ENCODE measurements at places on chromosomes 3 and 15. TPM values are rescaled to one million over a fixed set of nuclear protein-coding genes. Genes with fewer than 3 reads are reported as not detected.

DNA sequence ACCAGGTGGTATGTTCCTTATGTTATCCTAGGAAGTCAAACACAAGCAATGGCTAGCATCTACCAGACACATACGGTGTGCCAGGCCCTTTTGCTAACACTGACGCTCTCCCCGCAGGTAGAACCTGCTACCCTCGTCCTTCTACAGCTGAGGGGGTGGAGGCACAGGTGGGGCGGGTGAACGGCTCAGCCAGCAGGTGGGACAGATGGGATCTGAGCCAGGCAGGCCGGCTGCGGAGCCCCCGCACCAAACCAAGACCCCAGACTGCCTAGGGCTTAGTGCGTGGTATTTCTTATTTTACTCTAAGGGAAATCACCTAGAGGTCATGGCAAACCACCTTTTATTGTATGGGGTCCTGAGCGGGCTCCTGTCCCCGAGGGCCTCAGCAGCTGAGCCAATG, 53.9 kb upstream of the PCSK6 start:
- no peak overlapping the region for H3K27ac ChIP-seq
- H3K27me3 ChIP-seq: no peaks in the 10 kb centered on the region
- H3K4me3 ChIP-seq: no peak overlapping the region
- H3K36me3 ChIP-seq: no peaks in the 10 kb centered on the region
- H3K4me1 ChIP-seq: no peaks in the 10 kb centered on the region
- no peak for DNase-seq

DNA sequence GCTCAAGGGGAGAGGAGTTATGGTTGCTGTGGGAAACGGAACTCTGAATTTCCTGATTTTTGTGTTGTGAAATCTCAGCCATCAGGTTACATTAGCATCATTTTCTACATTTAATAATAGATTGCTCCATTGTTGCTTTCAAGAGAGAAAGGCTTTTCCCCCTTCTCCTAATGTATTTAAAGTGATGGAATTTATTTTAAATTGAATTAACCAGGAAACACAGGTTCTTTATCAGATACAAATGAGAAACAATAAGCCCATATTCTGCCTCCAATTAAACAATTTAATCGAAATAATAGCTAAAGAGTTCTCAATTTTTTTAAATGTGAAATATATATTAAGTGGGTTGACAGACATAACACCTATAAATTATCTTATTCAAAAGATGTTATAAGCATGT, 30.1 kb downstream of the TUSC7 start:
- no peak for DNase-seq
- no peaks in the 10 kb centered on the region for H3K27me3 ChIP-seq
- no peaks in the 10 kb centered on the region for H3K36me3 ChIP-seq
- no peak overlapping the region for H3K4me3 ChIP-seq
- no peak overlapping the region for H3K27ac ChIP-seq

PLCB2 gene
- 76.7 TPM for total RNA-seq

FILIP1L gene
- total RNA-seq: 27.8 TPM

DNA sequence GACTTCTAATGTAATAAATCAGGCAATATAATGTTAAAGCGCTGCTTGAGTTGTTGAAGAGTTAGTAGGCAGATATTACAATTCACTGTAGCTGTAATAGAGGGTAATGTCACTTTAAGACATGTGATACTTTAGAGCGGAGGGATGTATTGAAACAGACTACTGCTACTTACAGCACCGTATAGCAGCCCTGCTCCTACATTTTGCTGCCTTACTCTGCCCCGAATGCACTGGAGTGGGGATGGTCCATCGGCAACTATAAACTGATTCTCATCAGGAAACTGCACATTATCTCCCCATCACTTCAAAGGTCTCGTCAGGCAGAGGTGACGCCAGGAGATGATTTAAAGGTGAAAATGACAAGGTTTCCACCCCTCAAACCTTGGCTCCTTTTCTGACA, 349.7 kb upstream of the SUCLG2 start:
- peaks cover 47% of the 10 kb centered on the region for H3K27me3 ChIP-seq
- no peak overlapping the region for H3K27ac ChIP-seq
- no peak for DNase-seq
- H3K36me3 ChIP-seq: no peaks in the 10 kb centered on the region
- no peak overlapping the region for H3K4me3 ChIP-seq

GRCh38 chr3:40240921-40241320, 68.6 kb upstream of the EIF1B start:
- H3K4me1 ChIP-seq: no peaks in the 10 kb centered on the region
- DNase-seq: no peak
- H3K36me3 ChIP-seq: no peaks in the 10 kb centered on the region
- H3K4me3 ChIP-seq: no peak overlapping the region

ILDR1 gene
- 8.9 TPM for total RNA-seq

DNA sequence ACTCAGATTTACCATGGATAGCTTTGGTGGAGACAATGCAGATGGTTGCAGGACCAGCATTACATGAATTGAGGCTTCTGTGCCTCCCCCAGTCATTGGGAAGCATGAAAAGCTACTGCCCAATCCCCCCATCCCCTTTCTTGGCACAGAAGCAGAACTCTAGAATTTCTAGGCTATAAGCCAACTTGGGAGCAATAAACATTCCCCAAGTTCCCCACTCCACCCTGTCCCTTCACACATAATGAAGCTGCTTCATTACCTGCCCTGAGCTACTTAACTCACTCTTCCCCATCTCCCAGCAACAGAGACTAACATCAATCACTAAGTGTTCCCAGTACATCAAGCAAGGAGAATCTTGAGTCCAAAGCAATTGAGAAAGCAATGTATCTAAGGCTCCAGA, 164.5 kb downstream of the RORA start:
- H3K4me1 ChIP-seq: peaks cover 4% of the 10 kb centered on the region
- H3K27me3 ChIP-seq: no peaks in the 10 kb centered on the region
- H3K36me3 ChIP-seq: no peaks in the 10 kb centered on the region
- H3K27ac ChIP-seq: no peak overlapping the region
- DNase-seq: peak; percentile 87
- no peak overlapping the region for H3K4me3 ChIP-seq

DNA sequence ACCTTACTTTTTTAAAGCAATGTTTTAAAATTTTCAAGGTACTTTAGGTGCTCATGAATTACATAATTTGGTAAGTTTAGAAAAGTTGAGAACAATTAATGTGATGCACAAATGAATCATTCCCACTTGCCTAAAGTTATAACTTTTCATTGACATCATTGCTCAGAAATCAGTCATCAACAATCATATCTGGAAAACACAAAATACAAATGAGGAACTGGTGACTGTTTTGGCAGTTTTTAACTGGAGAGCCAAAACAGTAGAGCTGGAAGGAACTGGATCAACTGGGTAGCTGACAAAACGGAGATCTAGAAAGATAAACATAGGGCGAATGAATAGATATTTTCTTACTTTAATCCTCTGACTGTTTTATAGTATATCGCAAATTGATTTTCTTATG, 767.1 kb downstream of the IGSF11 start:
- H3K27me3 ChIP-seq: no peaks in the 10 kb centered on the region
- no peaks in the 10 kb centered on the region for H3K4me1 ChIP-seq
- H3K36me3 ChIP-seq: no peaks in the 10 kb centered on the region
- H3K27ac ChIP-seq: no peak overlapping the region
- H3K4me3 ChIP-seq: no peak overlapping the region

DNA sequence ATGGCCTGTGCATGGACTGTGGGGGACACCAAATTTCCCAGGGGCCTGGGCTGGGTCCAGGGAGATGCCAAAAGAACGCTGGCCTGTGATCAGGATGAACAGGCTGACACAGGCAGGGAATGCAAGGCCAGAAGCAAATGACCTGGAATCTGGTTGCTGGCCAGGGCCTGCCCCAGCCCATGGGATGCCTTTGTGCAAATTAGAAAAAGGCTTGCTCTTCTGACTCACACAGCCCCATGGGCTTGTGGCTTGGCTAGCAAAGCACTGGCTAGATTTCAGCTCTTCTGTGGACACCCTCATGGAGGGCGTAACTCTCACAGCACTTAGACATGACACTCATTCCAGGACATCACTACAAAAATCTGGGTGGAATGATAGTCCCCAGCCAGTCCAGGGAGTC, 356.0 kb downstream of the SHQ1 start:
- no peak overlapping the region for H3K27ac ChIP-seq
- no peaks in the 10 kb centered on the region for H3K36me3 ChIP-seq
- no peak overlapping the region for H3K4me3 ChIP-seq
- no peaks in the 10 kb centered on the region for H3K27me3 ChIP-seq

CX3CR1 gene
- 5.0 TPM for total RNA-seq

GRCh38 chr3:195159814-195160165, 111.2 kb downstream of the XXYLT1 start:
- no peak overlapping the region for H3K4me3 ChIP-seq
- H3K36me3 ChIP-seq: no peaks in the 10 kb centered on the region
- H3K27me3 ChIP-seq: no peaks in the 10 kb centered on the region
- H3K27ac ChIP-seq: peak overlapping the region; percentile 27
- H3K4me1 ChIP-seq: peaks cover 28% of the 10 kb centered on the region

DNA sequence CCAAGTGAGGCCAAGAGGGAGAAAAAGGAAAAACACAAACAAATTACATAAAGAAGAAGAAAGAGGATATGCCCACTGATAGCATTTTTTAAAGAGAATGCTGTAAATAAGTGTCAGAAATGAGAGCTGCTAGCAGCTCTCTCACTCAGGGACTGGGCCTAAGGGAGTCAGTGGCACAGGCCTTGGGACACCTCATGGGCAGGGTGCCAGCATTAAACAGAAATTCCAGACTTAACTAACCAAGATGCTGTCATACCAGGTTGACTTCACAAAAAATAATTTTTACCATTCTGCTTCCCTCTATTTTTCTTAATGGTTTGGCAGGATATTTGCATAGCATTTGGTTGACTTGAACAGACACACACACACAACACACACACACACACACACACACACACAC, 92.3 kb upstream of the ADAMTSL3 start:
- no peaks in the 10 kb centered on the region for H3K36me3 ChIP-seq
- no peaks in the 10 kb centered on the region for H3K27me3 ChIP-seq
- DNase-seq: no peak
- H3K4me3 ChIP-seq: no peak overlapping the region

- no peaks in the 10 kb centered on the region for H3K27me3 ChIP-seq
- H3K36me3 ChIP-seq: peaks cover 12% of the 10 kb centered on the region
- no peak for DNase-seq
Measured at GRCh38 chr3:182905623-182906022, 74.7 kb downstream of the DCUN1D1 start.

ELL3 gene
- 4.8 TPM for total RNA-seq

DNA sequence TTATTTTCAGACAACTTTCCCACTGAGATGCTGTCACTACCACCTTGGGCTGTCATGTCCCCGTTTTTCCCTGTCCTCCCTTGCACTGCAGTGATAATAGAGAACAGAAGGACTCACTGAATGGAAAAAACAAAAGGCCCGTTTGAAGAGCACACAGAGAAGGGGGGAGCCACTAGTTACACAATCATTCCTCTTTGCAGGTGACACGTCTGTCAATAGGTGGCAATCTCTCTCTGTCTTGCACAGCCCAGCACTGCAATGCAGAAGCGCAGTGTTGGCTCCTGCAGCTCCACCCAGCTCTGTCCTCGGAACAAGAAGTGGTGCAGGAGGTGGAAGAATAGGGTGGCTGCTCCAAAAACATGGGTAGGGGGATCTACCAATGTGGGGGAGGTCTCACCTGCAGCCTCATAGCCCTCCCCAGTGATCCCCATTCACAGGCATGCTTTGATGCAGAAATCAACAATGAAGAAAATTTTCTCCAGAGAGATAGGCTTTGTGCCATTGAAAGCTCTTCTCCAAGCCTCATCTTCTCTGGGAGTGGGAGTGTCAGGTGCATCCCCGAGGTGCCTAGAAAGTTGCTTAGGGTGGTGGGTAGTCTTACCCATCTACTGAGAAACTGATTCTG, 31.8 kb downstream of the FSTL1 start:
- peaks cover 52% of the 10 kb centered on the region for H3K4me1 ChIP-seq
- no peaks in the 10 kb centered on the region for H3K36me3 ChIP-seq
- peak overlapping the region; percentile 73 for H3K27ac ChIP-seq
- no peaks in the 10 kb centered on the region for H3K27me3 ChIP-seq

GRCh38 chr3:149174901-149175300, 45.5 kb downstream of the HPS3 start:
- DNase-seq: no peak
- no peaks in the 10 kb centered on the region for H3K27me3 ChIP-seq
- peaks cover 4% of the 10 kb centered on the region for H3K36me3 ChIP-seq
- H3K4me3 ChIP-seq: no peak overlapping the region

DNA sequence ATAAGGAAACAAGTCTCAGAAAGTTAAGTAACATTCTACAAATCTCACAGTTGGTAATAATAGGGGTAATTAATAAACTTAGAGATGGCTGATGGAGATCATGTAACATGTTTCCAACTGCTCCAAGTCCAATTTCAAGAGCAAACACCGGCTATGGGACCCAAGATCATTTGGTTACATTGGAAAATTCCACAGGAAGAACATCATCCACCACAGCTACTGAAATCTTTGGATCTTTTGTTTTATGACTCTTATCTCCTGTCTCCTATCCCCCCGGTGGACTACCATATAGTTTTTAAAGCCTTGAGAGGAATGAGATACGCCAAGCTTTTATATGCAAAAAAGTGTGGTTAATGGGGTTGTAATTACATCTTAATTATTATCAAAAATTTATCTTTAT, 216.1 kb downstream of the WNT5A start:
- H3K27ac ChIP-seq: no peak overlapping the region
- H3K4me1 ChIP-seq: peaks cover 2% of the 10 kb centered on the region
- H3K4me3 ChIP-seq: no peak overlapping the region
- H3K36me3 ChIP-seq: no peaks in the 10 kb centered on the region
- H3K27me3 ChIP-seq: no peaks in the 10 kb centered on the region

GRCh38 chr3:87793337-87793877, 265.4 kb downstream of the CGGBP1 start:
- peak overlapping the region; percentile 22 for H3K4me3 ChIP-seq
- H3K27ac ChIP-seq: no peak overlapping the region
- no peaks in the 10 kb centered on the region for H3K36me3 ChIP-seq
- H3K4me1 ChIP-seq: no peaks in the 10 kb centered on the region
- peaks cover 15% of the 10 kb centered on the region for H3K27me3 ChIP-seq

DNA sequence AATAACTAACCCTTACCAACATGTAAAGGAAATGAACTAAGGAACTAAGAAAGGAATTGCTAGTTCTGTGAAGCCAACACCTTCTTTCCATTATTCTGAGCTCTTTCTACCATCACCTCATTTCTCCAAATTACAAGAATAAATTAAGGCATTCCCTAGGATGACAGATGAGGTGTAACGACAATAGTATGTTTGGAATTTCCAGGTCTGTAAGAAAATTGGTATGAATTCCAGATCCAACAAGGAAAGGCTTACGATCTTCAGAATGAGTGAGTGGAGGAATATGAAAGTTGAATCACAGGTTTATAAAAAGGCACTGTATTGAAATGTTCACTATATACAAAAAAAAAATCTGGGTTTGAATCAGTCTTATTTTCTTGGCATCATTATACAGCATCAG, 4.5 kb upstream of the NANOGP8 start:
- no peaks in the 10 kb centered on the region for H3K36me3 ChIP-seq
- H3K27me3 ChIP-seq: no peaks in the 10 kb centered on the region
- no peak overlapping the region for H3K4me3 ChIP-seq
- DNase-seq: no peak
